ENCODE measurements at places on chromosomes 4 and X. TPM values are rescaled to one million over a fixed set of nuclear protein-coding genes. Genes with fewer than 3 reads are reported as not detected.

The USP17L27 gene
- total RNA-seq: not detected

GRCh38 chr4:127251423-127251822 is 381.3 kb upstream of the INTU start:
- DNase-seq: no peak

- no peak for DNase-seq
Observed at GRCh38 chr4:94678896-94679295, 78.9 kb upstream of the BMPR1B start.

The CENPVL1 gene
- not detected for total RNA-seq

- DNase-seq: no peak
Observed at GRCh38 chr4:90960840-90961239, 833.6 kb downstream of the CCSER1 start.

The ARHGAP6 gene
- total RNA-seq: not detected

GRCh38 chr4:108533876-108534275 is 86.5 kb upstream of the RPL34 start:
- DNase-seq: no peak

The SMPX gene
- not detected for total RNA-seq

DNA sequence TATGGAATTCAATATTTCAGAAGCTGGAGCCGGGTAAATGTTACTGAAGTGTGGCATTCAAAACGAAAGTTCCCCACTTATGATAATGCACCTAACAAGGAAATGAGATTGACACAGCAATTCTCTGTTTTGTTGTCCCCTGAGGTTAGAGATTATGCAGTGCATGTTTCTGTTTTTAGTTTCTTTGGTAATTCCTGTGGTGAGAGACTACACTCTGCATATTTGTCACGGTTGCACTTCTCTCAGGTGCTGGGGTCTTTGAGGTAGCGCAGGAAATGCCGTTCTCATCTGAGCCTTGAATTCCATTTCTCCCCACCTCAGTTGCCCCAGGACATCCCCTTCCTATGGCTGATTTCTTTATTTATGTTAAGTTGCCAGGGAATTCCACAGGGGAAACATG is 15.3 kb upstream of the BEND4 start:
- DNase-seq: no peak

GRCh38 chr4:10030972-10031667 is 9.8 kb upstream of the SLC2A9 start:
- DNase-seq: no peak

- no peak for DNase-seq
Observed at GRCh38 chr4:167956676-167957075, 135.7 kb upstream of the ANXA10 start.

DNA sequence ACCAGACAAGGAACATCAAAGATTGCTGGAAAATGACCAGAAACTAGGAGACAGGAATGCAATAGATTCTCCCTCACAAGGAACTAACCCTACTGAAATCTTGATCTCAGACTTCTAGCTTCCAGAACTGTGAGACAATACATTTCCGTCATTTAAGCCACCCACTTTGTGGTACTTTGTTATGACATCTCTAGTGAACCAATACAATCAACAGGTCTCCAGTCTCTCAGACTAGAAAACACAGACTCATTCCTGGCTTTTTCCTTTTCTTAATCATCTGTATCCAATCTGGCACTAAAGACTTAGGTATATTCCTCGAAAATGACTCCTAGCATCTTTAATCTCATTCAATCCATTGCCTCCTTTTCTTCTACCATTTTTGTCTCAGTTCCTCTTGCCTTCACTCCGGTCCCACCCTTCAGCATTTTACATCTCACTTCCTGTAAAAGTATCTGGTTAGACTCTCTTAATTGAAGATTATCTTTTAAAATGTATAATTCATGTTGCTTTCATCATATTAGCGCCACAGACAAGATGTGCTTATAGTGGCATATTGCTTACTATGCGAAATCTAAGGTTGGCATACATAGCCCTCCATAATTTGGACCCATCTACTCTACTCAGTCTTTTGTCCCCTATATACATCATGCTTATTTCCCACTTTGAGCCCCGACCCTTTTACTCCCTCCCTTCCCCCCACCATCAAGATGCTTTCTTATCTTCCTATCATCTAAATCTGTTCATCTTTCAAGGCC is 250.0 kb downstream of the ENOX2 start:
- no peak for DNase-seq

DNA sequence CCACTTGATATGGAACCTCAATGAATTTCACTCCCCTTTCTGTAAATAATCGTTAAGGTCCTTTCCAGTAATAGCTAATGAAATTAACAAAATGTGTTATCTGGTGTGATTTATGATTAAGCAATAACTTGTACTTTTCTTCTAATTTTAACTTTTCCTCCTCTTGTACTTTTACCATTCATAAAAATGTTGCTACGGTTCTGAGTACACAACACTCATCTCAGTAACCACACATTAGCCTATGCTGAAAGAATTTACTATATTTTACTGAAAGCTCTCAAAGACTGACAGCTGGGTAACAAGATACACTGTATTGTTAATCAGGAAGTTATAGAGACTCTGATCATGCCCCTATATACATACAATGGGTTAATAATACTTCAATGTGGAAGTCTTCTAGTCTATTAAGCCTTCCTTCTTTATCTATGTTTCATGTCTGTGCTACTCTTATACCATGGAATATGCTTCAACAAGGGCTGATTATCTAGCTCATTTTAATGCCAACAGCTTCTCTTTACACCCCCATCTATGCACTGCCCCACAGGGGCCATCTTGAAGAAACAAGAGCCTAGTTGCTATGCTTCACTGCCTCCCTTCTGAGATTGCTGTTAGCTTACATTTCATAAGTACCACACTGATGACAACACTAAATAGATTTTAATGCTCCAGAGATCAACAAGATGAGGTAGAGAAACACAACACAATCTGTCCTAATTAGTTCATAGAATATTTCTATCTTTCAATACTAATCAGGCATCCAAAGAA is 39.1 kb downstream of the LAMP2 start:
- DNase-seq: no peak

DNA sequence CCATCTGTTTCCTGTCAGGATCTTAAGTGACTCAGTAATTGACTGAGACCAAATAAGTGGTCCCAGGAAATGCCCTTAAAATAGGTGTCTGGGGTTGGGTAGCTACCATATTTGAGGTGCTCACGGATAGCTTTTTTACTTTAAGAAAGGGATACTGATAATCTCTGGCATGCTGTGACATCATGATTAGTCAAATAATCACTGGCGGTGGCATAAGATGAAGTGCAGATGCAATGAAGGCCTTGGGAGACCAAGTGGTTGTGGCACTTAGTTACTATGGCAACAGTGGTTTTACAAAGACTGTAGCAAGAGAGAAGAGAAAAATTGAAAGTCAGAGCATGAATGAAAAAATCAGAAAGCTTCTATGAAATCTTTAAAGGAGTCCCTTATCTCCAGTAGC is 114.5 kb upstream of the SLIT2 start:
- no peak for DNase-seq

The NAA11 gene
- not detected for total RNA-seq

GRCh38 chr4:180828455-180829018 is 1414.7 kb upstream of the TENM3 start:
- no peak for DNase-seq
